ENCODE measurements at places on chromosomes 12 and 14.

DNA sequence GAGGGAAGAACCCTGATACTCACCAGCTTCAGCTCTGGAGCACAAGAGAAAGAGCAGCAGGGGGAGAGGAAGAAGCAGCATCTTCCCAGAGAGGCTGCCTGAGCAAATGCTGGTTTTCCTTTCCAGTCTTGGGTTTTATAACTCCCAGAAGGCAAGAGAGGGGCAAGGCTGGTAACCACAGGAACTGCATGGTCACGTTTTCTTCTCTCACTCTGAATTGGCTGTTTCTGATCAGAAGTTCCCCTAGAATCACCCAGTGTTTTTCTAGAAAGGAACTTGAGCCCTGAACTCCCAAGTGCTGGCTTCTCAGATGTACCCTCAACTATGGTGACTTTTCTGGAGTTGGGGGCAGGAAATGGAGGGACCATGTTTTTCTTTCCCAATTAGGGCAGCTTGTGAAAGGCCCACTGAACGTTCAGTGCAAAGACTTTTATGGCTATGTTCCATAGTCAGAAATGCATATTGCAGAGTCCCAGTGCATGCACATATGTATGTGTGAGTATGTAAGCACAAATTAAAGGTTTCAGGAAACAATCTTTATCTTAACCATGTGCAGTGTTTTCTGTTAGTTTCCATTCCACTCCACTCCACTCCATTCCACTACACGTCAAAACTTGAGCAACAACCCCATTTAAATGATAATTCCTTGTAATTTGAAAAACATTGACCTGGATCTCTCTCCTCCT lies at the start of gene CMA1:
Gene CMA1, minus strand, starts transcription at position 111 of the 686 bp plus-strand sequence. Its CDS starts 30 bp downstream, at position 81.
- no peak for DNase-seq

GRCh38 chr14:40656311-40656710 lies 950.4 kb upstream of the LRFN5 start:
- DNase-seq: no peak

DNA sequence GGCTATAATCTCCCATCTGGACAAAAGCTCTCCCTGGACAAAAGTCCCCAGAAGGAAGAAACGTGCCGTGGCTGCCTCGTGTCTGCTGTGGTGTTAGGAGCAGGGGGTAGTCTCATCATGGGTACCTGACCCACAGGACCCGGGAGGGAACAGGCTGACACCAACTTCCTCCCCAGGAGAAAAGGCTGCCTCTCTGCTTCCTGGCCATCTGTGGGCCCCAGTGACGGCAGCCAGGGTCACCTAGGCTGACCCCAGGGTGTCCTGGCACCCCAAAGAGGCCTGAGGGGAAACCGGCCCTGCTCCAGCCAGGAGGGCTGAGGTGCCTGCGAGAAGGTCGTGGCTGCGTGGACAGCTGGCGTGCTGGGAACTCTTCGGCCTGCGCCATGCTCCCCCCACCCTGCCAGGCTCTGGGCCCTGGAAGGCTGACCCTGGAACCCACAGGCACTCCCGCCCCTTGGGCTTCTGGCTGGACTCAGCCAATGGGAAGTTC lies 133.9 kb downstream of the RFLNA start:
- DNase-seq: no peak

GRCh38 chr12:6828781-6829535 lies 751 bp downstream of the P3H3 start:
- DNase-seq: no peak

DNA sequence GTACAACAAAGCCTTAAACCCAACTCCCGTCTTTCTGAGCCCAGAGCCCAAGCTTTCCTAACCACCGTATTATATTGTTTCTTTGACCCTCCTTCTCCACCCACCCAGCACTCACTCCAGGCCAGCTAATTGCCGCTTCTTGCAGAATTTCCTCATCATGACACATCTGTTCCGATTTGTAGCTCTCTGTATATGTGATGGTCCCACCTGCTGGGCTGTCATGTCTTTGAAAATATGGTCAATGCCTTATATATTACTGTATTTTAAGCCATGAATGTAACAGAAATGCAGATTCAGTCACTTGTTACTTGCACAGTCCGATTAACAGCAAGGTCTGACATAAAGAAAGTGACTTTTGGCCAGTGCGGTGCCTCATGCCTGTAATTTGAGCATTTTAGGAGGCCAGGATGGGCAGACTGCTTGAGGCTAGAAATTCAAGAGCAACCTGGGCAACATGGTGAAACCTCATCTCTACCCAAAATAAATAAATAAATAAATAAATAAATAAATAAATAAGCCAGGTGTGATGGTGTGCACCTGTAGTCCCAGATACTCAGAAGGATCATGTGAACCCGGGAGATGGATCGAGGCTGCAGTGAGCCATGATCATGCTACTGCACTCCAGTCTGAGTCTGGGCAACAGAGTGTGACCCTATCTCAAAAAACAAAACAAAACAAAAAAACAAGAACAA lies 359.8 kb downstream of the ATP23 start:
- DNase-seq: no peak

DNA sequence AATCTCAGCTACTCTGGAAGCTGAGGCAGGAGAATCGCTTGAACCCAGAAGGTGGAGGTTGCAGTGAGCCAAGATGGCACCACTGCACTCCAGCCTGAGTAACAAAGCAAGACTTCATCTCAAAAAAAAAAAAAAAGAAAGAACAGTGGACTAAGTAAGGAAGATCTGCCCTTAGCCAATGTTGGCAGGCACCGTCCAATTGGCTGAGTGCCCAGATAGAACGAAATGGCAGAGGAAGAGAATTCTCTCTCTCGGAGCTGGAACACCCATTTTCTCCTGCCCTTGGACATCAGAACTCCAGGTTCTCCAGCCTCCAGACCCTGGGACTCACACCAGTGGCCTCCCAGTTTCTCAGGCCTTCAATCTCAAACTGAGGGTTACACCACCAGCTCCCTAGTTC lies 49.9 kb downstream of the ESR2 start:
- no peak for DNase-seq

GRCh38 chr12:42706321-42706720 lies 116.8 kb upstream of the PRICKLE1 start:
- no peak for DNase-seq

- no peak for DNase-seq
Observed at GRCh38 chr14:66078006-66078405, 408.2 kb upstream of the CCDC196 start.

DNA sequence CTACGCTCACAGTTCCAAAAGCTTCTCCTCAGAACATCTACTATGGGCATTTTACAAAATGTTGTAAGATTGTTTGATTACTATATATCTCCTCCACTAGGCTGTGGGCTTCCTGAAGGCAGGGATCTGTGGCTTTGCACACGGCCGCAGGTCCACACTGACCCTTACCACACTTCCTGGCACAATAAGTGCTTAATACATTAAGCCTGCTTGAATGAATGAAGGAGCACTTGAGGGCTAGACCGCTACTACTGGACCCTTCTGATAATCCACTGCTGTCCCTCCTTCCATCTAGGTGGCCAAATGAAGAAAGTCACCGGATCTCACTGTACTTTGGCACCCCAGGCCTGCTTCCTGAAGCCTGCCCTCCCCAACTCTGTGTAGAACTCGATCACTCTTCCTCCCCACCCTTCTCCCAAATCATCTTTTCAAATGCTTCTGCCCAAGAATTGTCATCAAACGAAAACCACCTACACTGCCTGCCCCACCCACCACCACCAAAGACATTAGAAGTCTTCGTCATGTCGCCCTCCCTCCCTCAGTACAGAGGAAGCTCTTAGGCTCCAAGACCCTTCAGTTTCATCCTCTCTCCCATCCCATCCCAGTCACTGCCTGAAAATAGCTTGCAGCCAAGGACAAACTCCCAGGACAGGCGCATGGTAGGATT lies 596 bp upstream of the ZBTB39 start:
- no peak for DNase-seq

- DNase-seq: no peak
Observed at GRCh38 chr12:55057481-55057880, 37.7 kb downstream of the NEUROD4 start.

DNA sequence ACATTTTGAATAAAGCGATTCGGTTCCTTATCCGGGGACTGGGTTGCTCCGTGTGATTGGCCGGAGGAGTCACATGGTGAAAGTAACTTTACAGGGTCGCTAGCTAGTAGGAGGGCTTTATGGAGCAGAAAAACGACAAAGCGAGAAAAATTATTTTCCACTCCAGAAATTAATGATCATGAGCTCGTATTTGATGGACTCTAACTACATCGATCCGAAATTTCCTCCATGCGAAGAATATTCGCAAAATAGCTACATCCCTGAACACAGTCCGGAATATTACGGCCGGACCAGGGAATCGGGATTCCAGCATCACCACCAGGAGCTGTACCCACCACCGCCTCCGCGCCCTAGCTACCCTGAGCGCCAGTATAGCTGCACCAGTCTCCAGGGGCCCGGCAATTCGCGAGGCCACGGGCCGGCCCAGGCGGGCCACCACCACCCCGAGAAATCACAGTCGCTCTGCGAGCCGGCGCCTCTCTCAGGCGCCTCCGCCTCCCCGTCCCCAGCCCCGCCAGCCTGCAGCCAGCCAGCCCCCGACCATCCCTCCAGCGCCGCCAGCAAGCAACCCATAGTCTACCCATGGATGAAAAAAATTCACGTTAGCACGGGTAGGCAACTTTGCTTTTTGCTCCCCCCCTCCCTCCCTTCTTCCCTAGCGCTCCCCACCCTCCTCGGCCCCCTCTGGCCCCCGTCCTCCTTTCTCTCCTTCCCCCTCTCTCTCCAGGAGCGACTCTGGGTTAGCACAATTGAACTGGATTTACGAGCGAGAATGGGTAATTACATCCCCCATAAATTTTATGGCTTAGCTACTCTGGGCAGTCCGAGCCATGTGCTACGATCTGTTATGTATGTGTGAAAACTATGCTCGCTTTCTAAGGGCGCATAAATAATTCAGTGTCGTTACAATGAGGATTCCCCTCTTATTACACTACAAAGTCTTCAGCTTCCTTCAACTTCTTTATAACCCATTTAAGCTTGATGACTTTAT lies at the start of gene HOXC4:
Gene HOXC4, plus strand, starts transcription at position 85 of the 991 bp plus-strand sequence. Its CDS starts 88 bp downstream, at position 173.
- no peak for DNase-seq

GRCh38 chr12:9902539-9903228 lies 21.4 kb downstream of the KLRF2 start:
- no peak for DNase-seq

- peak; percentile 35 for DNase-seq
Observed at GRCh38 chr14:70640938-70641547, 673 bp upstream of the TTC9 start.

GRCh38 chr14:28242895-28243294 lies 523.7 kb upstream of the FOXG1 start:
- DNase-seq: no peak

GRCh38 chr14:103288076-103288766 lies 45.8 kb upstream of the EIF5 start:
- DNase-seq: no peak

All from non-pigmented ciliary epithelial cell (primary cell).